Breast epithelium (tissue), 4 donors: ENCODE measurements at places on chromosomes 1 and 21.

GRCh38 chr1:8687039-8687438, 130.4 kb downstream of the RERE start:
- DNase-seq: no peak

GRCh38 chr1:27687906-27688305, 15.9 kb upstream of the IFI6 start:
- no peak for DNase-seq

- no peak for DNase-seq
Measured at GRCh38 chr1:173688300-173688699, 18.6 kb upstream of the ANKRD45 start.

DNA sequence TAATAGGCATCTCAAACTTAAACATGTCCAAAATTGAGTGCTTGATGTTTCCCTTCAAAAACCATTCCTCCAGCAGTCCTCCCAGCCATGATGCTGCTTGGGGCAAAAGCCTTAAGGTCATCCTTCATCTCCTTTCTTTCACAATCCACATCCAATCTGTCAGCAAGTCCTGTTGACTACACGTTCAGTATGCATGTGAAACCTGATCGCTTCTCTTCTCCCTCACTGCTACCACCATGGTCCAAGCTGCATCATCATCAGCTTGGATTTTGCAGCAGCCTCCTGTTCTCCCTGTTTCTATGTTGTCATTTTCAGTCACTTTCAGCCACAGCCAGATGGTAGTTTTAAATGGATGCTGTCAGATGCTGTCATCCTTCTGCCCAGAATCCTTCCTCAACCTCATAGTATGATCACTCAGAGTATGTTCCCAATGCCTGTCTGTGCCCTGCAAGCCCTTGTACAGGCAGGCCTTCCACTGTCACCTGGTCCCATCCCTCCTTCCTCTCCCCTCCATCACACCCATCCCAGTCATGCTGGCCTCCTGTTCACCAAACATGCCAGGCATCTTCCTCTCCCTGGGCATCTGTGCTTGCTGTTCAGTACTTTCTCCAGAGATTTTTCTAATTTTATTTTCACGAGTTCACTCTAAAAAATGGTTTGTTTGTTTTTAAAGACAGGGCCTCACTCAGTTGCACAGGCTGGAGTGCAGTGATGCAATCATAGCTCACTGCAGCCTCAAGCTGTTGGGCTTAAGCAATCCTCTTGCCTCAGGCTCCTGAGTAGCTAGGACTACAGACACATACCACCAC, 66.0 kb downstream of the SYDE2 start:
- DNase-seq: no peak

- DNase-seq: no peak
Measured at GRCh38 chr1:220876511-220877376, 2.5 kb upstream of the HLX start.

DNA sequence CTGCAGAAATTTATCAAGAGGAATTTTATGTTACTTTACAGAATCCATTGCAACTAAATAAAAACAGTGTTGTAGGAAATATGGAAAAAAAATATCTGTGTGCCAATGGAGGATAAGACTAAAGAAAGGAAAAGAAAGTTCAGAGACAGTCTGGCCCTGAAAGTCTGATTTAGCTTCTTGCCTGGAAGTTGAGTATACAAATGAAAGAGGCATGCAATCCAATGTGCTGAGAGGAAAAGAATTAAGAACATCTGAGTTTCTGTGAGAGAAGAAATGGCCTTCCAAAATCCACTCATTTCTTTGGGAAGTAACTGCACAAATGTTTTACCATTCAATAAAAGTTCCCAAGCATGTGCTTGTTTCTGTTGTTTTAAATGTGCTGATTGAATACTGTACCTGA, 65.1 kb downstream of the LHX9 start:
- no peak for DNase-seq

GRCh38 chr1:166924823-166925541, 48.9 kb upstream of the TADA1 start:
- no peak for DNase-seq

DNA sequence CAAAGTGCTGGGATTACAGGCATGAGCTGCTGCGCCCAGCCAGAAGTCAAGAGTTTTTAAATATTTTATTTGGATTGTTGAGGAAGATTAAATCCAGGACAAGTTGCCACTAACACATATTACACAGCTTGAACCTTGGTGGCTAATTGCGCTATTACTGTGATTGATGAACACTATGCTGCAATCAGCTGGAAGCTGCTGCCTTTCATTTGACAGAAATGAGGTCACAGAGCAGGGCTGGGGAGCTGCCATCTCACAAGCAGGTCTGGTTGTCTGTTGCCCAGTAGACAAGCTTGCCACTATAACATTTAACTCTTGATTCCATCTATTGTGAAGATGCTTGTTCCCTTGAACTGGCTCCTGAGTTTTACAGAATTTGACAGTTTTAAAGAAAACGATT, 37.4 kb upstream of the NRDC start:
- no peak for DNase-seq

DNA sequence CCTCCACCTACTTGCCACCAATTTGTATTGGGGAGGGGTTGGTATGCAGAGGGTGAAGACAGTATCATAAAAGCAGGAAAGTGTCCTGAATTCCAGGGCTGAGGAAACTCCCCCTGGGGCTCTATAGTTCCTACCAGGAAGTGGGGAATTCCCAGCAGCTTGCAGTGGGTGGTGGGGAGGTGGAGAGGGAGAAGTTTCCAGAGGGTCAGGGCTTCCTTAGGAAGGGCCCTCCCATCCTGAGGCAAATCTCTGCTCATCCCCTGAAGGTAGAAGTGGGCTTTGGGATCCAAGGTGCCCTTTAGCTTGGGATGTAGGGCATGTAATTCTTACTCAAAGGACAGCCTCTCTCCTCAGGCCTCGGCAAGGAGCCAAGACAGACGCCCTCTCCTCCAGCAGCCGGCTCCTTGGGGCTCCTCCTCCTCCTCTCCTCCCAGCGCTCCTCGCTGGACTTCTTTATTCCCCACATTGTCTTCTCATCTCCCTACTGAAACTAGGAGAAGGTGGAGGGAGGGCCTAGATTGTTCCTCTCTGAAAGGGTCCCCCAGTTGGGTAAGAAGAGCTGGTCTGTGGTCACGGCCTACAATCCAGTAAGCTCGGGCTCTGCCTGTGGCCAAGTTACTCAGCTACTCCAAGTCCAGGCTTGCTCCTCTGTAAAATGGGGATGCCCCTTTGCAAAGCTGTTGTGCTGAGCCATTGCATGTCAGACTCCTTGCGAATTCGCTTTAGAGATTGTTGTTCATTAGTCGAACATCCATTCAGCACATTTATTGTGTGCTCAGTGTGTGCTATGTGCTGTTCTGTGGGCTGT, 17.9 kb upstream of the CSF1 start:
- no peak for DNase-seq

- DNase-seq: no peak
Measured at GRCh38 chr1:14452551-14452950, 145.9 kb upstream of the KAZN start.

DNA sequence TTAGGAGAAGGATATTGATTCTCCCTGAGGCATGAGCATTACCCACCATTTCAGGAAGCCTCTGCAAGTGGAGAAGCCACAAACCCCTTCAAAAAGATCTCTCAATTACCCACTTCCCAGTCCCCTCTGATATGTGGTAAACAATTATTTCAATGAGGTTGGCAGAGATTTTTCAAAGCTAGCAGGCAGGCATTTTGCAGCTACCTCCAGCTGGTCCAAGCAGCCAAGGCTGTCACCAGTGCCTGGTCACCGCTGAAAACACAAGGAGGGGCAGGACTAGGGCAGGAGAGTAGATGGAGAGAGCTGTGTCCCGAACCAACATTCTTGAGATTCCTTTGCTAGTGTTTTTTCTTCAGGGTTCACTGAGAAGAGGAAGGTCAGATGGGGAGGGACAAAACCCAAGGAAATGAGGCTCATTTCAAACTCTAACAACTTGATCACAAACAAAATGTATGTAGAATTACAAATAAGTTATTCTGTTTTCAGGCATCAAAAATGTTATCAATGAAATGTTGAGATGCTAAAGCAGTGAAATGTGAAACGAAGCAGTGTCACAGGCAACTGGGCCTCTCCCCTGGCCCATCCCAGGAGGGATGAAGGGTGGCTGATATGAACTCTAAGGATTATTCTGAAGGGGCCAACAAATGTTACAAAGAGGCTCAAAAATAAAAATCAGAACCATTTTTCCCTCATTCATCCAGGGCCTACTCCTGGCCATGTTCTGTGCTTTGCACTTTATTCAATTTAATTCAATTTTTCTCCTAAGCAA, 22.3 kb downstream of the APP start:
- no peak for DNase-seq

DNA sequence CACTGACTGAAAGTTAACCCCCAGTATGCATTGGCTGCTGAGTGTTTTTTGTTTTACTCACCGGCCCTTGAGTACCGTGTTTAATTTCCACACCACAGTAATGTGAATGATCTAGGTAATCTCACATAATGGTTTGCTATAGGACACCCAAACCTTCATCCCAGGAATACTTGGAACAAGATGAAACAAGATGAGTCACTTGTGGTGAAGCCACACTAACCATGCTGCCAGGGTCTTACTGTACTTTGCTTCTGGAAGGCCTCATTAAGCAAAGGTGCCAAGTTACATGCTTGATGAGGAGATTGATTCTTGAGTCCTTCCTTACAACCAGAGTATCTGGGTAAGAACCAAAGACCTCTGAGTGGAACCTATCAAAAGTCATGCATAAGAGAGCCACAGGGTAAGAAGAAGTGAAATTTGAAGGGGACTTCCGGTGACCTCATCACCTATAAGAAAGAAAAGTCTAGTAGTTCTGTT, 163.3 kb downstream of the NRIP1 start:
- no peak for DNase-seq

GRCh38 chr1:157595356-157595755, 2.5 kb downstream of the FCRL4 start:
- DNase-seq: no peak

GRCh38 chr1:226772446-226773139, 33.5 kb upstream of the ITPKB start:
- no peak for DNase-seq

DNA sequence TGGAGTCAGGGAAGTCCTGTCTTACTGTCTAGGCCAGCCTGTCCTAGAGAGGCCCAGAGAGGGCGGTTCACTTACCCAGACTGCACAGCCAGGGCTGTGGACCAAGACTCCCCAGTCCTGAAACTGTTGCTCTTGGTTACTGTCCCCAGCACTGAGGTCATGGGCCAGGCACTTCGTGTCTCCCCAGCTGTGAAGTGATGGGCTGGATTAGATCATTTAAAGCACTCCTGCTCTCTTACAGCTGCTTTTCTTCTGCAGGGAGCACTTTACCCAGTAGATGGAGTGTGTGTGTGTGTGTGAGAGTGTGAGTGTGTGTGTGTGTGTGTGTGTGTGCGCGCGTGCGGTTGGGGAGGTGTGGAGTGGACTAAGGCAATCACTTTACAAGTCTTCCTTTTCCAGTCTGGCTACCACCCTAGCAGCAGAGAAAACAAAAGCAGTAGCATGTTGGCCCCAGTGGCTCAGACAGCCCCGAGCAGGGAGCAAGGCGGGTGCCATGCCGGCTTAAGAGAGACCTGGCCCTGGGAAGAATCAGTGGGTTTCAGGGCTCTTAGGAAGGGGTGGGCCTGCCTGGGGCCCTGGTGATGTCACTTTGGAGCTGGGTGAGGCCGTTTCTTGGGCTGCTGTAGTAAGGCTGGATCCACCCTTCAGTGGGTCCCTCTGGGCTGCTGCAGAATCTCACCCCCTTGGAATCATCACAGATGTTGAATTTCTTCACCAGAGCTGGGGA, 2.4 kb downstream of the SPSB1 start:
- DNase-seq: no peak

- DNase-seq: no peak
Measured at GRCh38 chr1:87330885-87331364, 2.2 kb downstream of the LMO4 start.

GRCh38 chr1:12448746-12449177, 169.2 kb downstream of the DHRS3 start:
- DNase-seq: no peak

GRCh38 chr1:31261916-31262315, 22.2 kb upstream of the NKAIN1 start:
- no peak for DNase-seq

- no peak for DNase-seq
Measured at GRCh38 chr1:14320518-14320917, 278.0 kb upstream of the KAZN start.

- no peak for DNase-seq
Measured at GRCh38 chr1:106564192-106564591, 492.3 kb upstream of the PRMT6 start.

- DNase-seq: no peak
Measured at GRCh38 chr1:117067533-117068370, 7.6 kb downstream of the TTF2 start.

- no peak for DNase-seq
Measured at GRCh38 chr1:114685851-114686250, 9.5 kb downstream of the AMPD1 start.

DNA sequence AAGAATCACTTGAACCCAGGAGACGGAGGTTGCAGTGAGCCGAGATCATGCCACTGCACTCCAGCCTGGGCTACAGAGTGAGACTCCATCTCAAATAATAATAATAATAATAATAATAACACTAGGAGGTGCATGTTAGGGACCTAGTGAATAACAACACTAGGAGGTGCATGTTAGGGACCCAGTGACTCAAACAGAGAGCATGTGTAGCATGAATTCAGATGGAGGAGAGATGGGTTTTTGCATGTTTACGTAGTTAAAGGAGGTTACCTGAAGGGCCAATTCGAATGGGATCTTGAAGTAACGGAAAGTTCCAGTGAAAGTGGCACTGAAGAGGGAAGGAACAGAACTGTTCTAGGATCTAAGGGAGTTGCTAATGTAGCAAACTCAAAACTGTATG, 7.1 kb upstream of the KCNK1 start:
- DNase-seq: no peak
